ENCODE measurements at places on chromosomes 7 and 10.

DNA sequence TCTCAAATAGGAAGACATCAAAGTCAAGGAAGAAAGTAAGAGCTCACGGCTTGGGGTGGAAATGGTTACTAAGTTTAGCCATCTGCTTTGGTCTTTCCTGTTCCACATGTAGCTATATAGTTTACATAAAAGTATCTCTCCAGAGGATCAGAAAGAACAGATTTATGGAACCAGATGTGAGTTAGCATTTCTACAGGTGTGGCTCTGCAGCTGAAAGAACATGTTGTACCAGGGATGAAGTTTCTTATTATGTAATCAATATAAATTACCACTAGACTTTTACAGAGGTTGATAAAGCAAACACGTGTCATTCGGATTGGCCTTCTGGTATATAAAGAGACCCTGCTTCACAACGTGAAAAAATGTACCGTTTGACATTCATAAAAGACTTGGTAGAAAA, 19.9 kb downstream of the CALD1 start:
- DNase-seq, result no peak

DNA sequence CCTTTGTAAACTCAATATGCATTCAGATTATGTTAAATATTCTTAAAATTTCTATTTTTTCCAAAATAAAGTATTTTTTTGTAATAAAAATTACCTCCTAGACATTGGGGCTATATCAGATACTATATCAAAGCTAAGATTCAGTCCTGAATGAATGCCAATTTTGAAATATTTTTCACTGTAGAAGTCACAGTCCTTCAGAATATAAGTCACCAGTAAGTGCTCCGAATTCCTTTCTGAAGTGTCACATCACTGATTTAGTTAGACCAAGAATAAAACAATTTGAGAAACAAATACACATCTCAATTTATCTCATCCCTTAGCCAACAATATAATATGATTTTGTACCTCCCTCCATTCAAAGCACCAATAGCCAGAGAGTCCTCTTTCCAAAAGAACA, 33.9 kb upstream of the GSAP start:
- DNase-seq, result peak; percentile 73

- DNase-seq, result no peak
Measured at GRCh38 chr10:28307267-28307666, 4.4 kb upstream of the MPP7 start.

DNA sequence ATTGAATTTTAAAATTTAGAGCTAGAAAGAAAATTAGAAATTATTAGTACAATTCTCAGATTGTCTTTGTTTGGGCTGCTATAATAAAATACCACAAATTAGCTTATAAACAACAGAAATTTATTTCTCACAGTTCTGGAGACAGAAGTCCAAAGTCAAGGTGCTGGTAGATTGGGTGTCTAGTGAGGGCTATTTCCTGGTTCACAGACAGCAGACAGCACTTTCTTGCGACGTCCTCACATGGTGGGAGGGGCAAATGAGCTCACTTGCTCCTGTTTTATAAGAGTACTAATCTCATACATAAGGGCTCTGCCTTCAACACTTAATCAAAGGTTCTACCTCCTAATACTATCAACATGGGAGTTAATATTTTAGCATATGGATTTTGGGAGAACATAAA, 134.1 kb downstream of the MDFIC start:
- no peak for DNase-seq

DNA sequence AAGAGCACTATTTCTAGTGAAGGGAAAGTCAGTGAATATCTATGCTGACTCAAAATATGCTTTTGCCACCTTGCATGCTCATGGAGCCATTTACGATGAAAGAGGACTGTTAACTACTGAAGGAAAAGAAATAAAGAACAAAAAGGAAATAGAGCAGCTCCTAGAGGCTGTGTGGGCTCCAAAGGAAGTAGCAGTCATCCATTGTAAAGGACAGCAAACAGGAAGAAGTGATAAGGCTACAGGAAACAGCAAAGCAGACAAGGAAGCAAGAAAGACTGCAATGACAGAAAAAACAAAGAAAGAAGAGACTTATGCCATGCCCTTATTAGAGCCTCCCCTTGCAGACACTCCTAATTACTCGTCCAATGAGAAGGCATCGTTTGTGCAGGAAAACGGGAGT, 12.0 kb upstream of the ZNF33B start:
- DNase-seq, result no peak

Measured in ELR (cell line).